Astrocyte of the hippocampus (primary cell): ENCODE measurements at places on chromosomes 11 and 22.
A peak's percentile ranks its signal among the peaks of the same experiment; 100 is the strongest.

GRCh38 chr11:129590753-129591475 lies 215.3 kb downstream of the BARX2 start:
- no peak for DNase-seq

GRCh38 chr11:44421090-44421675 lies 111.2 kb upstream of the ALX4 start:
- no peak for DNase-seq

DNA sequence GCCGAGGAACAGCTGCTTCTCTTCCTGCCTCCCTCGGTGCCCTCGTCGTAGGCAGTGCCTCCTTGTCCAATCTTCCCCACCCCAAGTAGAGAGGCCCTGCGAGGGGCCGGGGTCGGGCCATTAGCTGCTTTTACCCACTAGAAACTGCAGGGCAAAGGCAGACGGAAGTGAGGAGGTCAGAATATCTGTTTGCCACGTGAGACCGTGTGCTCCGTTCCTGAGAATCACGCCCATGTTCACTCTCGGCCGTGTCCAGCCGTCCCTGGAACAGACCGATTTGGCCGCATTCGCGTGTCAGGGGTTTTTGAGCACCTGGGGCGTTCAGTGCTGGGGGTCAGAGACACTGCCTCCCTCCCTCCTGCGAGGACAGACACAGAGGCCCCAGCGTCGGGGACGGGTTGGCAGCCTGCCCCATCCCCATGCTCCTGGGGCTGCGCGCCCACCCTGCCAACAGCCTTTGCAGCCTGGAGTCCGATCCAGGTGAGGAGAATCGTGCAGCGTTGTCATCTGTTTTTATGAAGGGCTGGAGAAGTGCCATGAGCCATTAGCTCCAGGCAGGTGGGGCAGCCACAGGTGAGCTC lies 982.2 kb downstream of the BRD1 start:
- DNase-seq, result no peak

- peak; percentile 57 for DNase-seq
Measured at GRCh38 chr11:119515771-119516400, 92.9 kb upstream of the THY1 start.

GRCh38 chr11:116842909-116843308 lies 5.5 kb upstream of the APOA1 start:
- no peak for DNase-seq

DNA sequence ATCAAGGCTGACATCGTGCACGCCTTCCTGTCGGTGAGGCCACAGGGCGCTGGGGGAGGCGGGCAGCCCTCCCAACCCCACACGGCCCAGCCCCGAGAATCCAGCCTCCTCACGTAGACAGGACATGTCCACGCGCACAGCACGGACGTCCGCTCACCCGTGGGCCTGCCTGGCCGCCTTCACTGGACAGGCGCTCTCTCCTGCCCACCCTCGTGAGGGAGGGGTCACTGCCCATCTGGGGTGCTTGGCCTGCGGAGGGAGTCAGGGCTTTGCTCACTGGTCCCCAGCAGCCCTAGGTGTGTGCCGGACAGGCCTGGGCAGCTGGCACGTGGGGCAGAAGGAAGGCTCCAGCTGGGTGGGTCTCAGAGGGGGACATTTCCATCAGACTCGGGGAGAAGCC lies 32.0 kb downstream of the MOB2 start:
- no peak for DNase-seq

DNA sequence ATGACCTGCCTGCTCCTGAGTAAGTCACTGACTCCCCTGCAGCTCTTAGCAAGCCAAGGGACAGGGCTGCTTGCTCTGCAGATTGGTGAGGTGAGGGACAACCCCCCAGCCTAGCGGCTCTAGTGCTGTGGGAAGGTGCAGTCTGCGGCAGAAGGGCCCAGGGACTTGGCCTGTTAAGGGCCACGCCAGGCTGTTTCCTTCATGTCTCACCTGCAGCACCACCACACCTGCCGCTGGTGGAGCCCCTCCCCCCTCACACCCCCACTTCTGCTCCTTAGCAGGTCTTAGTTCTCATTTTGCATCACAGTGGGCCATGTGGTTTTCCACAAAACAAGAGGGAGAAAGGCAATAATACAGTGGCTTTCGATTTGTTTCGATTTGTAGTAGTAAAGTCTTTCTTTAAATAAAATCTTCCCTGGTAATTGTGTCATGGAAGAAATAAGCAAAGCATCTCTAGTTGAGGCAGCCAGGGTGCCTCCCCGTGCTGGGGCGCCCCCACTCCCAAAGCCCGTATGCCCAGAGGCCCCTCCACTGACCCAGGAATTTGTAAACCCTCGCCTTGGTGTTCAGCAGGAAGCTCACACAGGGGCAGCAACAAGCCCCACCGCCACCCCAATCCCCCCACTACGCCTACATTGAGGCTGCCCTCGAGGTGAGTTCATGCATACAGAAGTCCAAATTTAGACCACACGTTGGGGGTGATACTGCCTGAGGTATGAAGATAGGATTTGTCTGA lies 86.5 kb upstream of the CLDN5 start:
- no peak for DNase-seq

- peak; percentile 76 for DNase-seq
Measured at GRCh38 chr22:40728731-40729189, 49.5 kb downstream of the MCHR1 start.

- no peak for DNase-seq
Measured at GRCh38 chr22:41856469-41856868, 23.6 kb downstream of the SREBF2 start.

DNA sequence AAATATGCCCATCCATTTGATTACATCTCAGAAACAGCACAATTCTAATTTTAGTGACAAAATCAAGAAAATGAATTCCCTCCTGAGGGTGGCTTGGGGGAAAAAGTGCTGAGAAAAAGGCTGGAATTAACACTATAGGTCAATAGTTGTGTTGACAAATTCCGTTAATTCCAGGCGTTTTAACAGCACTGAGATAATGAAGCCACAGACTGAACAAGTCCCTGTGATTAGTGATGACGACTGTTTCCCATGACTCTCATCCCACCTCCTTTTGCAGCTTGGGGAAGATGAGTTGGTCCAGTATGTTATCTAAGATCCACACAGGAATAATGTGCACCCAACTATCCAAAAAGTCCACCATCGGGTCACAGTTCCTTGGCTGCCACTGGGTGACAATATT lies 12.8 kb downstream of the SRRD start:
- no peak for DNase-seq

DNA sequence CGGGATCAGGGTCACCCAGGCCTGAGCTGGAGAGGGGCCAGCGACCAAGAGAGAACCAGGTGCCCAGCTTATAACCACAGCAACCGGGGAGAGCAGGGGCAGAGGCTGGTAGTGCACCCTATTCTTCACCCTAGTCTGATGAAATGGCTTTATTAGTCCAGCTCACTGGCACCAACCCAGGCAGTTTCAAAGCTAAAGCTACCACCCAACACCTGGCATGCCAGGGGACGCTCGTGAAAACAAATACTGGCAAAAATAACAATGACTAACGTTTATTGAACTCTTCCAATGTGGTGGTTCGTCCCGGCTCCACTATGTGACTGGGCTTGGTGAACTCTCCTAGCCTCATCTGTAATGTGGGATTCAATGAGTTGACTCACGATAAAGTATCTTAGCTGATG lies 30.6 kb downstream of the SCGB1A1 start:
- peak; percentile 49 for DNase-seq

DNA sequence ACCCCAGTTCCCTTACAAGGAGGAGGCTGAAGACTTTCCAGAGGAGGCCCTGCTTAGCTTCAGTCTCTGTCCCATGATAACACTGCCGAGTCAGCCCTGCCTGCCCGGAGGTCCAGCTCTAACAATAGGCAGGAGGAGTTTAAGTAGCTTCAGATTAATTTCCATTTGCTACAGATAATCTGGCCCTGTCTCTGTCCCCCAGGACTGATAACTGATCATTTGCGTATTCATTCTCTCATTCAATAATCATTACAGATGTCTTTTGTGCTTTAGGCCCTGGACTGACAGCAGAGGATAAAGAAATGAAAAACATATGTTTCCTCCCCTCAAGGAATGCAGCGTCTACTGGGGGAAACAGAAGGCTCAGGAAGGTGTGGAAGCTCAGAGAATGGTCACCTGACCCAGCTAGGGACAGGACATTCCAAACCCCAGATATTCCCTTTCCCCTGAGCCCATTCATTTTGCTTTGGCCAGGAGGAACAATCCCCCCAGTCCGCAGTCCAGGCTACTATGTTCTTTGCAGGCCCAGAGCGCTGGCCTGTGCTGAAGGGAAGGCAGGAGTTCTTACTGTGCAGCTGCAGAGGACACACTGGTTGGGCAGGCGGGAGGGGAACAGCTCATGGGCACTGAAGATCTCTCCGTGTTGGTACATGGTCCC lies 20.8 kb downstream of the CHRDL2 start:
- DNase-seq, result no peak

DNA sequence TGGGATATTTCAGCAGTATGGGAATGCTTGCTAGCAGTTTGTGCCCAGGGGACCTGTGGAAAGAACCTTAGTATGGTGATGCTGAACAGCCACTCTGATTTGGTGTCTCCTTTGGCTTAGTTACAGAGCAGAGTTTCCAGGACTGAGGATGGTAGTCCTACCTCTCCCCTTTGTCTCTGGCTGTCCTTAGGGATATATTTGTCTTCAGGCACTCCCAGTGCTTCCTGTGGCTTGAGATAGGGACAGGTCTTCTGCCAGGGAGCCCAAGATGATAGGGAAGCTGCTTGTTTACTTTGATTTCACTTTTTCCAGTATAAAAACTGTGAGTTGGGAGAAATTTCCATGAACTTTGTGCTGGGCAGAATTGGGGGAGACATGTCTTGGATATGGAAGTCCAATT lies 28.2 kb downstream of the ANKRD42 start:
- no peak for DNase-seq
